CD8-positive, alpha-beta T cell (primary cell): ENCODE measurements at places on chromosomes 1 and 21.

DNA sequence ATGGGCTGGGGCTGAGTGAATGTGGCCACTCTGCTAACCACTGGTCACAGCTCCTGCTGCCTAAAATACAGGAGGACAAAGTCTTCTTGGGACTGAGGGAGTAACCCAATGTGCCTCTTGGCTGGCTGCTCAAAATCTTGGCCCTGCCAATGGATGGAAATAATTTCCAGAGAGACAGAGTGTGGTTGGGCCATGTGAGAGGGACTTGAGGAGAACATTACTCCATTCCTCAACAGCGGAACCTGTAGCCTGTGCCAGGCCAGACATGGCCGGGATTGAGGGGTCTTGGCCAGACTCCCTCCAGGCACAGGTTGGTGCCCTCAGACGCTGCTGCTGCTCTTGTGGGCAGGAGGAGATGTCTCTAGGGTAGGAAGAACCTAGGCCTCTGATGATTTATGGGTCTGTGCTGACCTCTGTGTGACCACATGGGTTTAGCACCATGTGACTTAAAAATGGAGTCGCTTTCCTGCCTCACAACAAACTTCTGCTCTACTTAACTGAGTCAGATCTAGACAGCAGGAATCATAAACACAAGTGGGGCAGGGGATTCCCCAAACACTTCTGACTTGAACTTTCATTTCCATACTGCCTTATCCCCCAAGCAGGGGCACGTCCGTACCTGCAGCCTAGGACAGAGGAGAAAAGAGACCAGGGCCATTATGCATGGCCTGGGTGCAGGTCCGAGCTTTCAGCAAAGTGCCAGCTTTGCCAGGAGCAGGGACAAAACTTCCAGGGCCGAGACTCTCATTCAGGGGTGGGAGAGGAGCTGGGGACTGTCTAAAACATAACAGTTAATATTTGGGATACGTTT, 79.2 kb downstream of the CD34 start:
- peak; percentile 75 for DNase-seq

- DNase-seq = no peak
These were observed 82.0 kb downstream of the IFI44 start for GRCh38 chr1:78731674-78732073.

- no peak for DNase-seq
These were observed 1.5 kb downstream of the SELENOF start for GRCh38 chr1:86912281-86912900.

DNA sequence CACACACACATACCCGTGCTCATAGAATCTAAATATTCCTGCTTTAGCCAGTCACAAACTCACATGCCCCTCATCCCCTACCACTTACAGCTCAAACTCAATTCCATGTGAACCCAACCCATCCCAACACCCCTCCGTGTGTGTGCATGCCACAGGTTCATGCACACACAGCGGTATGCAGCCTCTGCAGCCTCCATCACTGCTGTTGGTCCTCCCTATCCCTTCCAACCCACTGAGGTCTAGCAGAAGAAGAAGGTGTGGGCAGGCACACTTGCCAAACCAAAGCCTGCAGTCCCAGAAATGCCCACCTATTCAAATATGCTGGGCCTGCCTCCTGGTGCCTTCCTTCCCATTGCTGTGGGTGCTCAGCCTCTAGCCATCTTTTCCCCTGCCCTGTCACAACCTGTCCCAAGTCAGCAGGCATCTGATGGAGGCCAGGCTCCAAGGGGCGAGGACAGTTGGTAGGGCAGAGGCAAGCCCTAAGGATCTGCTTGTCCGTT, 26.2 kb downstream of the SLC2A1 start:
- no peak for DNase-seq

DNA sequence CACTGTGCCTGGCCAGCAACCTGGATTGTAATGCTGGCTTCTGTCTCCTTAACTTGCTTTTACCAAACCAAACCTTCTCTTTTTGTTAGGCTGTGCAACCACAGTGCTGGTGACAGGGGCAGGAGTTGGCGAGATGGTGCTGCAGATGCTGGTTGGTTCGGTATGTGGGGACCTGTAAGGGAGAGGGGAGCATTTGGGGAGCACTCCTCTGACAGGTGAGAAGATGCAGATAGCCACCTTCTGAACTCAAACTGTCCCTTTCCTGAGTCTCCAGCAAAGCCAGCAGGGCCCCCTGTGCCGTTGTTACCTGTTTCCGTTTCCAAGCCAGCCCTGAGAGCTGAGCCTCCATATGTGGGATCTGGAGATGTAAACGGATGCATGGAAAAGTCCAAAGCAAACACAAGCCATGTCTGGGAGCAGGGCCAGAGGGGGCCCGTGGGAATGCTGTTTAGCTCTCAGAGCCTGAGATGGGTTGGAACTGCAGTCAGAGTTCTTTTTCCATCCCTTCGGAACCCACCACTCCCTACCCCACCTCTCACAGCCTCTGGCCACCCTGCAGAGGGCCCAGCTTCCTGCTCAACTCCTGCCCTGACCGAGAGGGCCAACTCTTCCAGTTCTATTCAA, 34.0 kb downstream of the ELK4 start:
- DNase-seq = no peak

DNA sequence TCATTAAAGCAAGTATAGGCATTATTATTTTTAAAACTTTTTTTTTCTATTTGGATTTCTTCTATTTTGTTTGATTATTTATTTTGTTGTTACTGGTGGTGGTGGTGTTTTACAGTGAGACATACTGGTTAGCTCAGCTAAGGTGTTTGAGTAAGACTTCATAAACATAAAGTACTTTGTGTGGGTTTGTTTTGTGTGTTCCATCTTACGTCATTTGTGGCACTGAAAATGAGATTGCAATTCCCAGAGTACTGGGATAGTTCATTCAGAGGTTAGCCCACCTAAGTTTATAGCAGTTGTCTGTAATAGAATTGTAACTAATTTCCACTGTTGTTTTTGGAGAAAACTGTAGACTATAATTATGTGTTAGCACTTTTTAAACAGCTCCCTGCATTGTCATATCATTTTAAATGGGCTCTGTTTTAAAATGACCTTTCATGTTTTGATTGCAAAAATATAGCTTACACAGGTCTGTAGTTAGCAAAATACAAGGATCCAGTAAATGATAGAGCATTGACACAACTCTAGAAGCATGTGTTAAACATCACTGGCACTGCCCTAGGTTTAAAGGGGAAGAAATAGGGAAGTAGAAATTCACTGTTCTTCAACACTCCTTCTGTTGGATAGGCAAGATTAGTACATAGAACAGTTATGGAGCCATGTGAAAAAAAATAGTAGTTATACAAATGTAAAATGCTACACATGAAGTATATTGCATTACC, 171.7 kb downstream of the NFIA start:
- DNase-seq = no peak

- no peak for DNase-seq
These were observed 27.0 kb downstream of the NAV1 start for GRCh38 chr1:201565771-201566528.

GRCh38 chr21:42287193-42288083, 27.8 kb downstream of the TFF3 start:
- DNase-seq = no peak

GRCh38 chr1:208150833-208151458, 93.2 kb downstream of the PLXNA2 start:
- no peak for DNase-seq

- no peak for DNase-seq
These were observed 3.0 kb downstream of the EPS8L3 start for GRCh38 chr1:109760581-109761226.

- DNase-seq = no peak
These were observed 103.8 kb downstream of the POFUT2 start for GRCh38 chr21:45183852-45184251.

GRCh38 chr1:246324711-246325110, 182.4 kb downstream of the SMYD3 start:
- DNase-seq = no peak

GRCh38 chr1:56133522-56134472, 445.6 kb downstream of the PLPP3 start:
- DNase-seq = no peak

- DNase-seq = no peak
These were observed 151.4 kb downstream of the PTGER3 start for GRCh38 chr1:70896224-70896623.

DNA sequence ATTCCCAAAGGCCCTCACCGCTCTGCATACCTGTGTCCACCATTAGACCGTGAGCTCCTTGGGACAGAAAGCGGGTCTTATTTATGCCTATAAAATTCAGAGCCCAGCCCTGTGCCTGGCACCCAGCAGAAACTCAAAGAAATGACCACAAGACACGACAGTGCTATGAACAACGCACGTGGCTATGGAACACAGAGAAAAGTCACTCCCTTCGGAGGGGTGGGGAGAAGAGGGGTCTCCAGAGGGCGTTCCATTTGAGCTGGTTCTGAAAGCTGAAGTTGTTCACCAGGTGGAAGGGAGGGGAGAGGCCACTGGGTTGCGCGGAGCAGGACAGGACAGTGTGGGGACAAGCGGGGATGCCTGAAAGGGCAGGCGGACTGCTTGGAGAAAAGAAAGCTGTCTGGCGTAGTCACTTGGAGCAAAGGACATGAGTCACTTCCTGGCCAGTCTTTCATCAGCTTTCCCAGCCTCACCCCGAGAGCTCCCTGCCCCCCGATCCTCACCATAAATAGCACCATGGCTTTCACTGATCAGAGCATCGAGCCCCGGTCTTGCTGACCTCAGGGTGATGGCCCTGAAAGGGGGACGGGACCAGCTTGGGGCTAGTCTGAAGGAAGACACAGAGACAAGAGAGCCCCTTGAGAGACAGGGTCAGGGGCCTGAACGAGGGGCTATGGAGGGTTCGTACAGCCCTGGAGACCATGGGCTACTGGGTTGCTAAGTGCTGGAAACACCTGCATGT, 28.5 kb downstream of the ECE1 start:
- no peak for DNase-seq

- peak; percentile 7 for DNase-seq
These were observed 17.4 kb upstream of the MYOG start for GRCh38 chr1:203103216-203103615.

DNA sequence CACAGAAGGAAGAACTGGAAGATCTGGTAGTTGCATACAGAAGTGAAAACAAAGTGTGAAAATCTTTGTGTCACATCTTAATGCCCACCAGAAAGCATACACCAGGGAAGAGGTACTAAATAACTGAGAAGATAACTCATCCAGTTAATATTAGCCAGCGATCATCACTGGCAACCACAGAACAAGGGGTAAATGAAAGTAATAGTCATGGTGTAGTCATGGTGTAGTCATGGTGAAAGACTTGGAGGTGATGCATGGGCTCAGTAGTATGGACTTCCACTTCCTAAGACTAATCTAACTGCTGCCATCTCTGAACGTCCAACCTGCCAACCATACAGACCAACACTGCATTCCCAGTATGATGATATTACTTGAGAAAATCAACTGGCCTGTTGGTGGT, 481.2 kb upstream of the NR5A2 start:
- no peak for DNase-seq

DNA sequence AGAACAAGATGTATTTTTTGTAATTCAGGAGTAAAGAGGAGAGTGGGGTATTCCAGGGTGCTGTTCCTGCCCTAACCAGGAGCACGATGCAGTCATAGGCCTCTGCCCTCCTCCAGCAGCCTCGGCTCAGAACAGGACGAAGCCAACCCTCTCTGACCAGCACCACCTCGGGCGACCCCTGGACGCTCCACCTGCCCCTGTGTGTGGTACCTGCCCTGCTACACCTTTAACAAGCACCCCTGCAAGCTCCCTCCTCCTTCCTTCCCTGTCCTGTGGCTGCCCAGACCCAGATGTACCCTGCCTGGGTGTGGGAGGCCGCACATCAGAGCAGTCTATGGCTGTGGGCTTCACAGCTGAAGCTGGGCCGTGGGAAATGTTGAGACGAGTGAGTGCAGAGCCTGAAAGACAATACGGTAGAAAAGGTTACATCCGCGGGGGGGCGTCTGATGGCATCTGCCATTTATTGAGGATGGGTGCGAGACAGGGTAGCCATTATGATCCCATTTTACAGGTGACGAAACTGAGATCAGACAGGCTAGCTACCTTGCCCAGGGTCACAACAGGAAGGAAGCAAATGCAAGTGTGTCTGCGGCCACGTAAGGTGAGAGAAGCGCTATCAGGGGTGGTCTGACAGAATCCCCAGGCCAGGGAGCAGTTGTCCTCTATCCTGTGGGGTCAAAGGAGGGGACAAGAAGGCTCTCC, 4.6 kb downstream of the ERG start:
- no peak for DNase-seq

DNA sequence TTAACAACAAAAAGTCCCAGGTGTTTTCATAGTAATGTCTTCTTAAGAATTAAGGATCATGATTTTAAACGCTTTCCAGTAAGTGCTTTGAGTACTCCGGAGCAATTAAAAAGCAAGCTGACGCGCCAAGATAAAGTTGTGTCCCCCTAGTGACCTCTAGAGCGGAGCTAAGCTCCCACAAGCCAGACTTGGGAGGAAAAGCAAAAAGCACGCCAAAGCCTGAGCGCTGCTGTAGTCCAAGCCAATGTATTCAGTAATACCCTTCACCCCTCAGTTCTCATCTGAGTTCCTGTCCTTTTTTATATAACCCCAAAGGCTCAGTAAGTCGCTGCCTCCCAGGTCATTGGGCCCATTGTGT, 3.5 kb upstream of the SLC44A5 start:
- no peak for DNase-seq

- no peak for DNase-seq
These were observed 1.0 kb upstream of the NIBAN1 start for GRCh38 chr1:184975208-184975870.

DNA sequence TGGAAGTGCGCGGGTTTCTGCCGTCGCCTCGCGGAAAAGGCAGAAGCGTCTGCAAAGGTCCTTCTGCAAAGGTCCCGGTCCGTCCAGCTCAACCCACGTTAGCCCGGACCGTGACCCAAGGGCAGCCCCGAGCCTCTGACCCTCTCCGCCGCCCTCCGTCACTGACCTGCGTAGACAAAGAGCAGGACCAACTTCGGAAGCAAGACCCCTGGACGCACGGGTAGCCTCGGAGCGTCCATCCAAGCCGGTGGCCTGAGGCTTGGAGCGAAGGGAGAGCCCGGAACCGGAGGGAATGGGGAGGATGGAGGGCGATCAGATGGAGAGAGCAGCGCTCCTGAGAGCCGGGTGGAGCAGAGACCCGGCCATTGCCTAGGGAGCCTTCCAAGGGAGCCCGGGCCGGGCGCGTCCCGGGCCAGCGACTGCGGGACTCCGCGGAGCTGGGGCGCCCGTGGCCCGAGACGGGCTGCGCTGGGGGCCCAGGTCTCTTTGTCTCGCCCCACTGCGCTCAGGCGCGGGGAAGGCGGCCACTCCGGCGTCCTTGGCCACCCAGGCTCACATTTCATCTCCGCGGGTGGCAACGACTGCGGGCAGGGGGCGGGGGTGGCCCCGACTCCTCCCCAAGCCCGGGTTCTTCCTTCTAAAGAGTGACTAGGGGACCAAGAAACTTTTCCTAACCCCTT, at the start of gene CYYR1:
TSS of gene CYYR1 (minus strand) at position 585 of the 680 bp plus-strand sequence. CDS start at position 239, 346 bp downstream.
- DNase-seq = no peak
